Cortex of kidney (tissue), 1 donor: ENCODE measurements at places on chromosomes 11 and 22.

- no peak for DNase-seq
Observed at GRCh38 chr11:107123022-107123421, 104.7 kb upstream of the GUCY1A2 start.

DNA sequence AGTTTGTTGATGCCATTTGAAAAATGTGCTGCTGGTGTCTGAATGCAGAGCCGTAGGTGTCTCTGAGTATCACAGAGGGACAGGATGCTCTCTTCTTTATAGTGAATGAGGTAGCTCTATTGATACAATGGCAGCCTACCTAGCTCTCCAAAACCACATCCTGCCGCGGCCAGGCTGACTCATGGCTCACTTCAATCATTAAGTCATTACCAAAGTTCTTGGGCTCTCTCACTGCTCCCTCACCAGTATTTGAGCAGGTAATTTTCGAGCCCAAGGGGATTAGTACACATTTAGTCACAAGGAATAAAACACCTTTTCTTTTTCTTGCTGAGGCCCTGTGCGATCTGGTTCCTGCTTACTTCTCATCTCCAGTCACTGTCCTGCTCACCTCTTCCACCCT lies 509.0 kb upstream of the LARGE1 start:
- no peak for DNase-seq

- no peak for DNase-seq
Observed at GRCh38 chr11:35919244-35919643, 24.6 kb upstream of the LDLRAD3 start.

DNA sequence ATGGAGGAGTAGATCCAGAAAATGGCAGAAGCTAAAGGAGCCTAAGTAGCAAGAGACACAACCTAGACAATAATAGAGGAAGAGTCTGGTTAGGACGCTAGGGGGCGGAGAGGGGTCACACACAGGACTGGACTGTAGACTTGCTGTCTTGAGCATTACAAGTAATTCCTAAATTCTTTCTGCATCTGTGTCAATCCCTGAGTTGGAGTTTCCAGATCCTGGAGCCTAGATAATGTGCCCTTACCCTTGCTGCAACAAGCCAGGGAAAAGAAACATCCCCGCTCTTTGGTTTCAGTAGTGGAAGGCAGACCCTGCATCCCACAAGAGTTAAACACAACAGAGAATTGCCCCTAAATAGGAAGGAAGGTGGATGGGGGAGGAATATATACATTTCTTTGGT lies 14.9 kb upstream of the CCDC73 start:
- no peak for DNase-seq

- no peak for DNase-seq
Observed at GRCh38 chr11:58863697-58864096, 19.2 kb upstream of the GLYATL2 start.

GRCh38 chr11:64743591-64744543 lies at the start of gene RASGRP2:
Gene RASGRP2 (minus strand): TSS chr11:64744142. CDS start chr11:64742866, 1,276 bp downstream.
- DNase-seq = no peak

GRCh38 chr11:8858808-8859207 lies 52.2 kb upstream of the AKIP1 start:
- DNase-seq = no peak

DNA sequence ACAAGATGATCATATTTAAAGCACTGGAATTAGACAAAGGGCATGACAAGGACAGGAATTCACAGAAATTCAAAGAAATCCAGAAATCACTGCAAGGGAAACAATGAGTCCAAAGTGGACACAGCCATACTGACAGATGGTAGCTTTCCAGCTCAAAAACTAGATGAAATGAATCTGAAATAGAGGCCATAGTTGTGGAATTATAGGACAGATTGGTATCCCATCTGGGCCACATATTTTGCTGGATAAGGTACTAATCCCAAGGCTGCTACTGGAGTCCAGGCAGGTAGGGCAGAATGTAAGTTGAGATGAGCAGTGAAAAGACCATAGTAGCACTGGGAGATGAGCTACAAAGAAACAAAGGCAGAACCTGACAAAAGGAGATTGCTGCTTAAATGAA lies 258.3 kb upstream of the ANO3 start:
- no peak for DNase-seq

DNA sequence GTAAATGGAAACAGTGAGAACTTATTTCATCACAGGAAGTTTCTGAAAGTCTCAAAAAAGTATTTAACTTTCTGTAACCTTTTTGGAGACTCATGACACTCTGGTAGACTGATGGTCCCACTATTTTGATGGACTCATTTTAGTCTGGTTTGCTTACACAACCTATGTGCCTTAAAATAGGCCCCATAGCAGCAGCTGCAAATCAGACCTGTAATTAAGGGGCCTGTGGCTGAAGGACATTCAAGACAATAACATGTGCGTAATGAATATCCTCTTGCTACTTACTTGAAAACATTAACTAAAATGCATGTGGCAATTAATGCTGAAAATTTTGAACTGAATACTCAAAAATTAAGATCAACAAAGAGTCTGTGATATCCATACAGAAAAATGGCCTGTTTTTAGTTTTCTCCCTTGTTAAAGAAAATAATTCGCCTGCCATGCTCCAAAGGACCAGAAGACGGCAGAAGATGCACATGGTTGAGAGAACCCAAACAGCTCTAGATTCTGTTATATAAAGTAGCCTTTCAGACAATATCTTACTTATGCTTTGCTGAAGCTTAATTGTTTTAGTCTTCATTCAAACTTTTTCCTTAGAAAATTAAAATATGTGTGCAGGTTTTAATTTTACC lies 568.5 kb downstream of the KCNA4 start:
- no peak for DNase-seq

DNA sequence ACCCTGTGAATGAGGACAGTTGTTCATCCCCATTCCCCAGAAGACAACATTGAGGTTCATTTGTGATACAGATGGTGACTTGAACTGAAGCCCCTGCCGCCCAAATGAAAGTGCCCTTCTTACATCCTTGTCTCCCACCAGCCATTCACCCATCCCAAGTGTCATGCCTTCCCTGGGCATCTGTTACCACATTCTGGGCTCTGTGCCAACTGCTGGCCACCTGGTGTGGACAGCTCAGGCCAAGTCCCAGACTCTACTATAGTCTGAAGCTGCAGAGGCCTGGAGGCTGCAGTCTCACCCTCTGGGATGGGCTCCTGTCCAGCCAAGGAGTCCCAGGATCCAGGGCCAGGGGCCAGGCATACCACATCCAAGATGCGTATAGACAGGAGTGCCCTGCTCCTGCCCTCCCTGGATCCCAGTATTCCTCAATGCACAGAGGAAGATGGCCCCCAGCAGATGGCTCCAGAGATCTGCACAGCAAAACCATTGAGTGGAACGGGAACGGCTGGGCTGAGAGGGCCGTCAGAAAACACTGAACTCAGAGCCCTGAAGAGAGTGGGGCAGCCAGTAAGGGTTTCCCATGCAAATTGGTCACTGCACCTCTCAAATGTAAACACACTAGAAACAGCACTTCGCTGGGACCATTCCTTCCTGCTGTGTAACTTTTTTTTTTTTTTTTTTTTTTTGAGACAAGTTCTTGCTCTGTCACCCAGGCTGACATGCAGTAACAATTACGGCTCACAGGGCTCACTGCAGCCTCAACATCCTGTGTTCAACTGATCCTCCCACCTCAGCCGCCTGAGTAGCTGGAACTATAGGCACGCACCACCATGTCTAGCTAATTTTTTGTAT lies 22.8 kb downstream of the ARRB1 start:
- DNase-seq = no peak

DNA sequence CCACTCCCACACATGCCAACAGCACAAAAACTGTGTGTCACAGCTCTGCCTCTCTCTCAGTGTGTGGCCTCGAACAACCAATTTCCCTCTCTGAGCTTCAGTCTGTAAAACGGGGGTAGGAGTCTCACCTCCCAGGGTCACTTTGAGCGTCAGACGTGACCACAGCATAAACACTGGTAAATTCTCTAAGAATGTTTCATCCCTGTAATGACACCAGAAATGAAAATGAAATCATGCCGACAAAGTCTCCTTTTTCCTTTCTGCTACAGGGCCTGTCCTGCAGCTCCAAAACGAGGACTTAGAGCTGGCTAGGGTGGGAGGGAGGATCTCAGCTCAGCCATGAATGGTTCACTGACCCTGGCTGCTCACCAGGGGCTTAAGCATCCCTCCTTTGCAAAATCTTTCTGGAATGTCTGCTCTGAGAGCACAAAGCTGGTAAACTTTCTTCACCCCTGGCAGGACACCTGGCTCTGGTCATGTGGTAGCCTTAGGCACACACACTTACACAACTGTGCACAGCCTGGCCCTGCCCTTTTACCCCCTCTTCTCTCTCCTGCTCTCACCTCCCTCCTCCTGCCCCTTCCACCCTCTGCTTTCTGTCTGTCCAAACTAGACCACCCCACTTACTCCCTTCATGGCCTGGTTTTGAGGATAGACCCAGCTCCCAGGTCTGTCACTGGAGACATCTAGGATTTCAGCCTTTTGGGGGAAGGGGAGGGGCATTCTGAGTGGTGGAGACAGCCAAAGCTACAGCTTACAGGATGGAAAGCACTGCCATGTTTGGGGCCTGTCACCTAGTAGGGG lies 12.3 kb upstream of the TSKU start:
- no peak for DNase-seq
